ENCODE measurements at places on chromosomes 5 and 9. TPM values are rescaled to one million over a fixed set of nuclear protein-coding genes. Genes with fewer than 3 reads are reported as not detected.

DNA sequence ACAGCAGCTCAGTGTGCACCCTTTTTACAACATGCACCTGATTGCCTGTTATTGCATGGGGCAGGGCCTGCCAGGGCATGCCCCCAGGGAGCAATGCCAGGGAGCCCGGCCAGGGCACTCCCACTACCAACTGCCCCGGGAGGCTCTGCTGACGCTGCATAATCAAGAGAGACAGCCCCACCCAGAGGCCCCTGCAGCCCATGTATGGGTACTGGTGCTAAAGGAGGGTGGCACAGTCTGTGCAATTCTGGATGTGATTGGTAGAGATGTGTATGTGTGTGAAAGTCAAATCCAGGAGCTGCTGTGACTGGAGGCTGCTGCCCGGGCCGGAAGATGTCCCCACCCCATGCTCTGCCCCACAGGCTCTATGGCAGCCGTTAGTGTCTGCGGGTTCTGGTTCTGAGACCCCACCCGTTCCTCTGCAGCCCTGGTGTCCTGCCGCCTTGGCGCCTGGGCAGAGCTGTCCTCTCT is 3.9 kb upstream of the NEURL1B start:
- no peak for DNase-seq

DNA sequence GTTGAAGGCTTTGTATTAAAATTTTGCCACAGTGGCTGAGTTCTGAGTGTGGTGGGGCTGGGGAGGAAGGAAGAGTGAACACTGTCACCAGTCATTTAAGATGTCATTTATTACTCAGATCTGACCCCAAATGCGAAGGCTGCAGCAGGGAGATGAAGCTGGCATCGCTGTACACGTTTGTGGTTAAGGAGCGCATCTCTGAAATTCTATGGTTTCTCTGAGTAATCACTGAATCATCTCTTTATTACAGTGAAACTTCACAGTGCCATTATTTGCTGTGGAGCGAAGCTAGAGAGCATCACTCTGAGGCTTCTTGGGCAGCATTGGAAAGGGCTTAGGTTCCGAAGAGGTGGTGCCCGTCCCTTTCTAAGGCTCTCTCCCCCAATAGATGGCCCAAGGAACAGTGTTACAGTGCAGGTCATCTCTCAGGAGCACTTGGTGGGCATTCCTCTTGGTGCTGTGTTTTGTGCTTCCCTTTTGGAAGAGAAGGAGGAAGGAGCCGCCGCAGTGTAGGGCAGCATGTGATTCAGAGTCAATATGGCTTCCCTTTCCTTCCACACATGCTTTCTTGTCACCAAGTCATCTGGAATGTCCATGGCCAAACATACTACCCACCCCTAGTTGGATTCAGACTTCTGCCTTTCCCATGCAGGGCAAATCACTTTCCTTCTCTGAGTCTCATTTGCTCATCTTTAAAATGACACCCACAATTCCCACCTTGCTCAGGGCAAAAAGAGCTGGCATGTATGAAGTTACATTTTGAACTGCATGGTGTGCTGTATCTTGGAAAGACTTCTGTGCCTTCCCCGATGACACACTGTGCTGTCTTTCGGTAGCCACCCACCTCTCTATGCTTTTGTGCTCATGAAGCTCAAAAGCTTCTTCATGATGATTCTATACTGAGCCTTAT is 9.3 kb upstream of the TEX48 start:
- DNase-seq: peak; percentile 88

Gene SUSD3
- total RNA-seq: 67.0 TPM

DNA sequence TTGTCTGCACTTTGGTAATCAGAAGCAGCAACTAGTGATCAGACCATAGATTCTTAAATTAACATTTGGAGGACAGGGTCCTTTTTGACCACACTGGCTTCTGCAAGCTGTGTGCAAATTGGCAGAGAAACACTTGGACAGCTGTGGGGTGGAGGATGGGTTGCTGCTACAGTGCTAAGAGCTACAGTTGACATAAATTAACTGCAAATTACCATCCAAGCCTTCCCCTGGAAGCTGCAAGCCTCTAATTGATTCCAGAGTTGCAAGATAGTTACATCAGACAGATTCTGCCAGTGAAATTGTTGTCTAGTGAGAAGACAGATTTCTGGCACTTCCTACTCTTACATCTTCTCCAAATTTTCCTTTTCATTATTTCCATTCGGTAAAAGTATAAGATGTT is 517.7 kb downstream of the DIRAS2 start:
- DNase-seq: no peak

Gene ZNF79
- 9.7 TPM for total RNA-seq

Gene FAM153A
- 33.7 TPM for total RNA-seq

Gene TXNDC8
- total RNA-seq: not detected

GRCh38 chr5:31453522-31453921 is 78.4 kb downstream of the DROSHA start:
- no peak for DNase-seq

- no peak for DNase-seq
Observed at GRCh38 chr5:31433229-31433628, 98.7 kb downstream of the DROSHA start.
